Peyer's patch (tissue), 4 donors: ENCODE measurements at places on chromosomes 2 and 18.

- DNase-seq = no peak
Observed at GRCh38 chr2:223846515-223846914, 9.1 kb upstream of the AP1S3 start.

DNA sequence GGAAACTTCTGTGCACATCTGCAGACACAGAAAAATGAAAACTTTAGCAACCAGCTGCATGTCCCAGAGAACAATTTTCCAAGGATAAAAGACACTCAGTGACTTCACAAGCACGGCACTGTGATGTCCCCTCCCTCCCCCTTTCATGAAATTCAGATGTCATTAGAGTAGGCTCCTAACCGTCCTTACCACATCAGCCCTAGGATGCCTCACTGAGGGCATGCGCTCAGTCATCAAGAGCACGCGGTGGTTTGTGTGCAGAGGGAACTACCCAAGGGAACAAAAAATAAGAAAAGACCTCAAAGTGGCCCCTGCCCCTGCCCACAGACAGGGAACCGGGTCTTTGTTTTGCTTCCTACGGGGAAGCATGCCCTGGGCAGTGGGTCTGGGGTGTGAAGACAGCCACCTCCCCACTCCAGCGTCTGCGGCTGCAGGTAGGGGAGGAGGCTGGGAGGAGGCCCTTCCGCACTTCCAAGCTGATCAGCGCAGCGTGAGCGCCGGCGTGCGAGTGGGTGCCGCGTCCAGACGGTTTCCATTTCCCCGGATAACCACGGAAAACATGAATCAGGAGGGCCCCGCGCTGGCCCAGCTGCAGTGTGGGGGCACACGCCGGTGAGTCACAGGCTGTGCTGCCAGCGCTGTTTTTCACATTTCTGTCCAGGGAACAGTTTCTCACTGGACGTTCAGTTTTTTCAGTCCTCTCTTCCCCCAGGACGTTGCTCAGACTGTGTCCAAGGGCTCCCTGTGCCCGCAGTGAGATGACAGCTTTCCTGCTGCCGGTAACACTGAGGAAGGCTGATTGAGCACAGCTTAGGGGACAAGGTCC, 70.6 kb downstream of the COPS8 start:
- DNase-seq = no peak

DNA sequence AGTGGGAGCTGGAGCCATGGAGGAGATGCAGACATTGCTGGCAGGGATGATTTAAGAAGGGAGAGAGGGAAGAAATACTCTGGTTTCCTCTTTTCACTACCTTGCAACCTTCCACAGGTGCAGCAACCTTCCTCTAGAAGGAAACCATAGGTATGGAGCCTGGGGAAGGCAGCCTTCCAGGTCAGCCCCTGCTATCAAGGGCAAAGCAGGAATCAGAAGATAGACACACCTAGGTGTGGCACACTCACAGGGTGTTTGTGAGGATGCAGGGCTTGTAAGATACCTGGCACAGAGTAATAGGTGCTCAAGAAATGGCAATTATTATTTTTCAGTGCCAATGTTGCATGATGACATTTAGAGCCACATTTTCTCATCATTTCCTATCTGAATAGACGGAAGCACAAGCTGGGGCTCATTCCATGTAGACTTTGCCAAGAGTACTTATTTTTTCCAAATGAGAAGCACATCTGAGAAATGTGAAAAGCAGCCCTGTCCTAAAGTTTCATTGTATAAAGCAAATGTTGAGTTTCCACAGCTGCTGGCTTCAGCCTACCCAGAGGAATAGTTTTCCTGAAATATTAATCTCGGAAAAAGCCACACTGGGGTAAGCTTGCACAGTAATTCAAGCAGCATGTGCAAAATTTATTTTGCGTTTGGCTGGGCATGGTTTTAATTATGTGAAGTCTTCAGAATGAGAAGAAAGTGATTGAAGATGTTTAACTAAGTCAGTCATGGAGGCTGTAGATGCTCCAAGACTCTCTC, 20.6 kb downstream of the EVA1A start:
- no peak for DNase-seq

DNA sequence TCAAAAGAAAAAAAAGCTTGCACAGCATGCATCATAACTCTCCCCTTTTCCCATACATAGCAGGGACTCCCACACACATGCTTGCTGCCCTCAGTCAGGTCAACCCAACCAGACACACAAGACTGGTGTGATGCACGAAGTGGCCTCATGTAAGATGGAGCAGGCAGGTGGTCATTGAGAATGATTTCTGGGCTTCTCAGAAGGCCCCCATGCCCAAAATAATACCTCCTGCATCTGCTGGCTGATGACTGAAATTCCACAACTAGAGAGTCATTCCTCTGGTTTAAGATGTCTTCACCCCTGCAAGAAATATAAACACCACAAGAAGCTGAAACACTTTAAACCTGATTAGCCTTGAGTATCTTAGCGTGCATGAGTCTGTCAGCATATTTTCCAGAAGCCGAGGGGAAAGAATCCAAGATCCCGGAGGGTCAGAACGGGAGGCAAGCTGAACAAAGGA, 131.1 kb downstream of the AFF3 start:
- DNase-seq = no peak
